ENCODE measurements at places on chromosomes 12 and 14.

GRCh38 chr14:96734076-96734622, 63.0 kb upstream of the VRK1 start:
- no peak for DNase-seq

GRCh38 chr12:132028111-132028510, 78.4 kb downstream of the EP400 start:
- no peak for DNase-seq

DNA sequence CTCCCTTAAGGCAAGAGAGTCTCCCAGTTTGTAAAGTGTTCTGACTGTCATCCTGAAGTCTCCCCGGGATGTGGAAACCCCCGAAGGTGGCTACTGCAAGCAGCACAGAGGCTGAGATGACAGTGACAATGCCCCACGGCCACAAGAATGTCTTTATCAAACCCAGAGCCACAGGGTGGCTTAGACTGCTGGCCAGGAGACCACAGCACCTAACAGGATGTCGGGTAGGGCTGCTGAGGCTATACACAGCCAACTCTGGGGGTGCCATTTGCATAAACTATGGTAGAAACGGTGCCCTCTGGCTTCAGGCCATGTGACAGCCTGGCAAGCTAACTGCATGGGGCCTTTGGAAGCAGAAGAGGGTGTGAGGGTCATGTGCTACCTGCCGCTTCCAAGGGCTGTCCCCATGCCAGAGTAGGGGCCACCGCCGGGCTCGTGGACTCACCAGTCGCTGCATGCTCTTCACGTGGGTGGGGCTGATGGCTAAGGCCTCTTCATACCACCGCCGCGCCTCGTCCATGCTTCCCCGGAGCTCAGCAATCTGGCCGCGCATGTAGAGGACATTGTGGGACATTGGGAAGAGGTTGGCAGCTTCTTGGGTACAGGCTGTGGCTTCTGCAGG, 180.9 kb downstream of the CALM1 start:
- DNase-seq: no peak

- no peak for DNase-seq
Measured at GRCh38 chr14:105145381-105146180, 23.0 kb downstream of the JAG2 start.

GRCh38 chr14:22474730-22475351, 114.2 kb downstream of the DAD1 start:
- peak; percentile 68 for DNase-seq

- DNase-seq: no peak
Measured at GRCh38 chr12:92495108-92495507, 207.7 kb upstream of the PLEKHG7 start.

DNA sequence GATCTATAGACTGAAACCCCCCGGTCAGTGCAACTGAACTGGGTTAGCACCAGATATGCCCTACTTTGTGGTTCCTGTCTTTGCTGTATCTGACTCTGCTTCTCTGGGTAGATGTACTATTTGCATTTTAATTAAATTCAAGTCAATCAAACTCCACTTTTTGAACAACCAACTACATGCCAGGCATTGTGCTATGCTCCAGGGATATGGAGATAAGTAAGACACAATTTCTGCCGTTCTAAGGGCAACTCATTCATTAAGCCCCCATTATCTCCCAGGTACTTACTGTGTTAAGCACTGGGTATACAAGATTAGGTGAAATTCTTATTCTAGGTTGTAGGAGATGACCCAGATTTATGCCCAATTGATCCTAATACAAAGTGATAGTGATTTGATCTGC, 62.7 kb upstream of the JDP2 start:
- DNase-seq: no peak

GRCh38 chr14:93082576-93083001, 33.1 kb downstream of the ITPK1 start:
- no peak for DNase-seq

GRCh38 chr14:55212634-55213033, 21.2 kb upstream of the DLGAP5 start:
- no peak for DNase-seq

DNA sequence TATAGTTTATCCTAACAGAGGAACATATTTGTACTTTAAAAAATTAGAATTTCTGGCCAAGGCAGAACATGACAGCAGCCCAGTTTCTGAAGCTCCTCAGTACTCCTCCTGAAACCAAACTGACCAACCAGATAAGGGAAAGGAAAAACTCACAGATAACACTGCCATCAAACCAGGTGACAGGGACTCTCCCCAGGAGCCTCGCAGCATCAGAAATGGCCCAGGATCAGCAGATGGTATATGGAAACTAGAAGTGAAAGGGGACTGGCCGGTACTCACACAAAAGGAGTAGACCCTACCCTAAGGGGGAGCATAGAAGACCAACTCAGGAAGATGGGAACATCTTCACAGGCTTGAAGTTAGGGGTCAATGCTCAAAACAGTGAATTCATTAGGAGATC, 22.0 kb downstream of the GALC start:
- no peak for DNase-seq

GRCh38 chr14:101506211-101506925, 54.9 kb upstream of the DIO3 start:
- DNase-seq: no peak

DNA sequence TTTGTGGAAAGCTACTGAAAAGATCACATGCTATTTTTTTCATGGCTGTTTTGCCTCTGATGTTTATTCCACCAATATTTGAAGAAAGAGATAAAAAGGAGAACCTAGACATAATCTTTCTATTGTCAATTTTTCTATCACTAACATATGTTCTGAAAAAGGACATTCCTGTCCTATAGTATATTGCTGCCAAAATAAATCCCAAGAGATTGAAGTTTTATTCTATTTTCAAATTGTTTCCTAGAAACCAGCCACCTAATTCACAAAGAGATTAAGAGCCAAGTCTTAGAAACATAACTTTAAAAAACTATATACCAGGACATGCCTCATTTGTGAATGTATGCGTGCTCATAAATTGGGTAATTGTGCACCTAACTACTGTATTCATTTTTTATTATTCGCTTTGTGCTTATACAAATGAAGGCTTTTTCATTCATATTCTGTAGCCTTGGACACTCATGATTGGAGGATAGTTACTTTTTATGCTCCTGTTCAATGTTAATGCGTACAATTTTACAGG, 200.7 kb downstream of the FUT8 start:
- no peak for DNase-seq

DNA sequence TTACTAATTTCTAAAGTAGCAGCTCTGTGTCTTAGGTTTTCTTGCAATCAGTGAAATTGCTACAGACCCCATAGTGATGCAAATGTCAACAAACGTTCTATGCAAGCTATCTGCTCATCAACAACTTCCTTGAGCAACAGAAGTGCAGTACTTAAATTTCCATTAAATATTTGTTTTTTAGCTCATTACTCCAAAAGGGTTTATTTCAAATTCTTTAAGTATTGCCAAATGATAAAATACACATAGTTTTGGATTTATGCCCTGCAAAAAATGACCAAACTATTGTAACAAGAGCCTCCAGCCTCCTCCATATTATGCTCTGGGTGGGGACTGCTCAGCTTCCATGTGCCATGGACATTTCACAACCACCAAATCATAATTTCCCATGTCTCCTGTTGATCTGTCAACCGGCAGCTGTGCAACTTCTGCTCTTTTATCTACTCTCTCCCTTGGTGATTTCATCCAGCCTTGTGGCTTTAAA, 4.4 kb downstream of the BDKRB1 start:
- peak; percentile 79 for DNase-seq

GRCh38 chr12:14264316-14264715, 101.2 kb upstream of the ATF7IP start:
- no peak for DNase-seq

GRCh38 chr14:80278293-80279023, 67.2 kb upstream of the DIO2 start:
- peak; percentile 21 for DNase-seq

- DNase-seq: peak; percentile 25
Measured at GRCh38 chr14:35292770-35293561, 784 bp downstream of the PSMA6 start.

DNA sequence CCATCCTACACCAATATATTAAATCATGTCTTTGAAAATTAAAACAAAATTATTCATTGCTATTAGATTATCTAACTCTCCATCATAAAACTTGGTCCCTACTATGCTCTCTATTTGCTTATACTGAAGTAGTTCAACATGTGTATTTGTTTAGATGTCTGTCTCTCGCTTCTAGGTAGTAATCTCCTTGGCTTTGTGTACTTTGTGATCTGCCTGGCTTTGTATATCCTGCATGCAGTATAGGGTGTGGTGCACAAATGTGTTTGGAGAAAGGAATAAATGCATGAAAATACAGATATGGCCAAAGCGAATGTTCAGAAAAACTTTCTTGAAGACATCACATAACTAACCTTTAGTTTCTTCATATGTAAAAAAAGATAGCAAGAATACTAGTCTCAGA, 246.6 kb upstream of the LRFN5 start:
- DNase-seq: no peak

GRCh38 chr12:72236071-72236705, 36.0 kb upstream of the TRHDE start:
- DNase-seq: peak; percentile 22

DNA sequence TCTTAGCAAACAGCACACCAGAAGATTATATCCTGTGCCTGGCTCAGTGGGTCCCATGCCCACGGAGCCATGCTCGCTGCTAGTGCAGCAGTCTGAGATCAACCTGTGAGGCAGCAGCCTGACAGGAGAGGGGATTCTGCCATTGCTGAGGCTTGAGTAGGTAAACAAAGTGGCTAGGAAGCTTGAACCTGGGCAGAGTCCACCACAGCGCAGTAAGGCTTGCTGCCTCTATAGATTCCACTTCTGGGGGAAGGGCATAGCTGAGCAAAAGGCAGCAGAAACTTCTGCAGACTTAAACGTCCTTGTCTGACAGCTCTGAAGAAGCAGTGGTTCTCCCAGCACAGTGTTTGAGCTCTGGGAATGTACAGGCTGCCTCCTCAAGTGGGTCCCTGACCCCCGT, 210.3 kb downstream of the RMST start:
- DNase-seq: no peak

- peak; percentile 51 for DNase-seq
Measured at GRCh38 chr12:13573698-13574321, 377.3 kb downstream of the EMP1 start.

GRCh38 chr14:22429546-22430294, 159.3 kb downstream of the DAD1 start:
- no peak for DNase-seq

DNA sequence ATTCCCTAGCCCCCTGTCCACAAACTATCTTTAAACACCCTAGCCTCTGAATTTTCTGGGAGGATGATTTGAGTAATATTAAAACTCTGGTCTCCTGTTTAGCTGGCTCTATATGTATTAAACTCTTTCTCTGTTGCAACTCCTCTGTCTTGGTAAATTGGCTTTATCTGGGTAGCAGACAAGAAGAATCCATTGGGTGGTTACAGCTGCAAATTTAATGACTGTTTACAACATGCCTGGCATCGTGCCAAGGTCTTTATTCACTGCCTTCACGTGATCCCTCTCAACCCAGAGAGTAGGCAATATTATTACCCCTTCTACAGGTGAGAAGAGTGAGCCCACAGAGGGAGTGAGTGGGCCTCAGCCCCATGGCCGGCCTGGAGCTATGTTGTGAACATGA, 77.8 kb upstream of the MYL2 start:
- DNase-seq: peak; percentile 6

DNA sequence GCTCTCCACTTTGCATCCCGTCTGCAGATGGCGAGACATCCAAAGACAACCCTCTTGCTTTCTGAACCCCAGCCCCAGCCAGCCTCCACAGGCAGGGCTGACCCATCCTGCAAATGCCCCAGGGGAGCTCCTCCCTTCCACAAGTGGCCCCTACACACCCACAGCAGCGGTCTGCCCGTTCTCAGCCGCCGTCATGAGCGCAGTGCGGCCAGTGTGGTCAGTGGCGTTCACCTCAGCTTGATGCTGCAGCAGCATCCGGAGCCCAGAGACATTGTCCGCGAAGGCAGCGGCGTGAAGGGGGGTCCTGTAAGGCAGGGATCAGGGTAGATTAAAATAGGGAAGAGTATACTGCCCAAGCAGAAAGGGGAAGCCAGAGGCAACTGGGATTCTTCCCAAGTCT, 13.7 kb downstream of the ANKRD52 start:
- no peak for DNase-seq

DNA sequence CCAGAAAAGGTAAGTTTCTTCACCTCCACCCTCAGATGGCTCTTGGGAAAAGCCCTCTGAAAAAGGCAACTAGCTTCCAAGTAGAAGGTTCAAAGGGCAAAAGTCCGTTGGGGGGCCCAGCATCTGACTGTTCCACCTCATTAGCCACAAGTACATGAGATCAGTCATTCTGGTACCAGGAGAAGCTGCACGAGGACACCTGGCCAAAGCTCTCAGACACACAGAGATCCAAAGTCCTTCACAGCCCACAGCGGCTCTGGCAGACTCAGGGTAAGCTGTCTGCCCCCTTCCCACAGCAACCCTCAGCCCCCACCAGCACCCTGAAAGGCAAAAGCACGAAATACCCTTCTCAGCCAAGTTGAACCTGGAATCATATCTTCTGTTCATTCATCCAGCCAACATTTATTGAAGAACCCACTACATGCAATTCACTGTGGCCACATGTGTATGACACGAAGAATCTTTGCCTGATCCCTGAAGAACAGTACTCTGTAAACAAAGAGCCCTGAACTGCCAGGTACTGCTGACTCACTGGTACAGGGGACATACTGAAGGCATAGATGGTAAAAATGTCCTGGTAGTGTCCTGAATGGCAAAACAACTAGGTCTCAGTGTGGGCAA, 19.0 kb downstream of the SLC7A7 start:
- no peak for DNase-seq

DNA sequence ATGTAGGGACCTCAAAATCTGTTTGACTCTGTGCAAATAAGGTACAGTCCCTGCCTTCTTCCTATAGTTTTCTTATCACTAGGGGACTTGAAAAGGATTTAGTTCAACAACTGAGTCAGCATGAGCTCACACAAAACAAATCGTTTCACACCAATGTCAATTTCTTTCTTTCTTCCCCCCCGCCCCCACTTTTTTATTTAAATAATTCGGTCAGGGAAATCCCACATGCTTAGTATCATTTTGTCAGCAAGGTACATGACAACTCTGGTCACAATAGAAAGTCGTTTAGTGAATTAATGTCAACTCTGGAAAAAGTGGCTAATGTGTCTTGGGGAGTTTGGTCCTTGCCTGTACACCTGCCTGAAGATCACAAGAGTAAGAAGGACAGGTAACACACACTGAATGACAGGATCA, 232.2 kb upstream of the PLEKHG7 start:
- DNase-seq: no peak

DNA sequence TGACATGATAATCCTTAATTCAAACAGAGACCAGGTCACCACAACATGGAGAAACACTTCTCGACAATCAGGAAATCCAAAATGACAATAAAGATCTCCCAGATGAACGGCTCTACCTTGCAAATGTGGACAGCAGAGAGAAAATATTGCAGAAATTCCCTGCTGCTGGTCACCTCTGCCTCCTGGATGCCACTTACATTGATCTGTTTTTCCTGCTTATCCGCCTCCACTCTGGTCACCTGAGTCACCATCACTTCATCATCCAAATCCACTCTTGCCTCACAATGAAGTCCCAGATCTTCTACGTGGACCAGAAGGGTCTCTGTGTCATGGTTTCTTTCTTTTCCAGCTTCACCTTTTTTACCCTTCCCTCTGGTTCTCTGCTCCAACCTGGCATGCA, 21.1 kb downstream of the TTC9 start:
- DNase-seq: no peak
